CD4-positive, alpha-beta T cell treated with Interleukin-15 for 1 hour (primary cell): ENCODE measurements at places on chromosomes 6 and 20.
A peak's percentile ranks its signal among the peaks of the same experiment; 100 is the strongest.

DNA sequence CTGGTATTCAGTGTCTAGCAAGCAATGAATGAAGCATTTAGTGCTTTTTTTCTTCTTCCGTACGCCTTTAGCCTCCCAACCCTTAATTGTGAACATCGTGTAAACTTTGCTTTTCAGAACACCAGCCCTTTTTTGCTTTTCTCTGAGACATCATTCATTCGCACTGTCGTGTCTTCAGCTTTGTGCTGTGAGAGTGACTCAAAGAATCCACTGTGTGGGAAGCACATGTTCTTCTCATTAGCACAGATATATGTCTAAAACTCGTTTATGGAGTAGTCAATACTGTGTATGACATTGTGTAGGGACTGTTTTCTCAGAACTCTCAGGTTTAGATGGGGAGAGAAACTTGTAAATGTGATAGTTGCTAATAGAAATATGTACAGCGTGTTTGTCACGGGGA is 279.1 kb downstream of the FARS2 start:
- no peak for DNase-seq

- no peak for DNase-seq
Observed at GRCh38 chr6:15978426-15978825, 150.5 kb upstream of the MYLIP start.

GRCh38 chr6:127606131-127606562 is 29.2 kb downstream of the C6orf58 start:
- no peak for DNase-seq

- no peak for DNase-seq
Observed at GRCh38 chr6:122246906-122247658, 152.4 kb upstream of the HSF2 start.

- no peak for DNase-seq
Observed at GRCh38 chr20:34334654-34335407, 28.2 kb upstream of the ITCH start.

GRCh38 chr20:61253264-61253639 is 1.2 kb downstream of the CDH4 start:
- DNase-seq = no peak

DNA sequence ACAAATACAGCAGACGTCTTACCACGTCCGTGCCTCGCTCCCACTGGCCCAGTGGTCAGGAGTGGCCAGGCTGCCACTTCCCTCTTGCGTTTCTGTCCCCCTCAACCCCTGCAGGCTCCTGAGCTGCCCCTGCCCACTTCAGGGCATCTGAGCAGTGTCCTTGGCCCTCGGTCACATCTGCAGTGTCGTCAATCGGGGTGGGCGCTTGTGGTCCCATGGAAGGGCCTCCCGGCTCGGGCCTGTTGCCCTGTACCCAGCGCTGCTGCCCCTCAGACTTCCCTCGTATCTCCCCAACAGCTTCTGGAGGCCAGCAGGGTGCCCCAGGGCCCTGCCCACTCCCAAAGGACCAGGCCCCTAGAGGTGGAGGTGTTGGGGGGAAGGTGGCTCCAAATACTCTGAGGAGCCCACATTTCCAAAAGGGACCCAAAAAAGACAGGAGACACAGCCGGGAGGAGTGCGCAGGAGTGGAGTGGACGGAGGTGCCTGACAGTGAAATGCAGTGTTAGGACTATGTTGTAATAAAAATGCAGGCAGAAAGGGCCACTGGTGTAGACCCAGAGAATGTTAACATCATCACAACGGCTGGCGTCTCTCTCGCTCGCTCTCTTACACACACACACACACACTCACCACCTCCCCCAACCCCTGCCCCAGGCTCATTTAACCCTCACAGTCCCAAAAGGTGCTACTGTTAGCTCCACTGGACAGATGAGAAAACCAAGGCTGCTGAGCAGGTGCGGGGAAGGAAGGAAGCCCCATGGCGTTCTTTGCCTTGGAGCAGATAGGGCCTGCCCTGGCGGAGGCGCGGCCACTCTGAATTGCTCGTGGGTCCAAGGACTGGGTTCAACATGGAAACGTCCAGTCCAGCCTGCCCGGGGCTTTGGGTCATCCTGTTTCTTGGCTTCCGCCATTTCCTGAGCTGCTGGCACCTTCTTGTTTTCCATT is 343.9 kb downstream of the ZFAND3 start:
- no peak for DNase-seq

GRCh38 chr20:45971675-45972499 is at the start of gene ZNF335:
Gene ZNF335, minus strand, starts transcription at chr20:45972203. Its CDS starts 793 bp downstream, at chr20:45971410.
- DNase-seq = peak; percentile 95

GRCh38 chr6:43149265-43149664 is 21.8 kb upstream of the SRF start:
- DNase-seq = no peak

DNA sequence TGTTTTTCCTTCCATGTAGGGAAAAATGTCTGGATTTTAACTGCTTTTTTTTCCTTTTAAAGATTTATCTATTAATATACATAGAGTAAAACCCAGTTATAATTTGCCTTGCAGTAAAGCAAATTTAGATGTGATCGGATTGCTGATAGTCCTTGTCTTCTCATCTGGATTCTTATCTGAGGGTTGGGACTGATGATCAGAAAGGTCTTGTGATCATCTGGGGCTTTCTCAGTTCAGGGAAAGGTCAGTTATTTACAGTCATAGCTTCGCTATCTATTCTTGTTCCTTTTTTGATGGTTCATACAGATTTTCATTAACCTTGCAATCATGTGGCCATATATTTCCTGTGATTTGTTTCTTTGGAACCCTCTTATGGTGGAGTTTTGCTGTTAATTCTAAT is 63.8 kb upstream of the CLDN20 start:
- no peak for DNase-seq

DNA sequence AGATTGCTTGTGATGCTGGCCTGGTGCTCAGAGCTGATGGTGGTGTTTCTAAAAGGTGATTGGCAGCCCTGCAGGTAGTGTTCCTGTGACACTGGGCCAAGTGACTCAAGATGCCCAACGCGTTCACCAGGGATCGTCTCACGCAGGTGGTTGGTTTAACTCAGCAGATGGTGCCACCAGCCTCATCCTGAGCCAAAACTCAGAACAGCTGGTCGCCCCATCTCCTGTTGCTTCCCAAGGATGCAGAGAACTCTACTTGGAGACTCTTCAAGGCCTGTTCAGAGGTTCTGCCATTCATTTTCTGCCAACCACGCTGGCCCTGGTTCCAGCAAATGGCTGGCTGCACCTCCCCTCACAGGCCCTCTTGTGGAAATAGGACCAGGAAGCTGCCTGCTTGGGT is 394.4 kb downstream of the CDH26 start:
- no peak for DNase-seq

DNA sequence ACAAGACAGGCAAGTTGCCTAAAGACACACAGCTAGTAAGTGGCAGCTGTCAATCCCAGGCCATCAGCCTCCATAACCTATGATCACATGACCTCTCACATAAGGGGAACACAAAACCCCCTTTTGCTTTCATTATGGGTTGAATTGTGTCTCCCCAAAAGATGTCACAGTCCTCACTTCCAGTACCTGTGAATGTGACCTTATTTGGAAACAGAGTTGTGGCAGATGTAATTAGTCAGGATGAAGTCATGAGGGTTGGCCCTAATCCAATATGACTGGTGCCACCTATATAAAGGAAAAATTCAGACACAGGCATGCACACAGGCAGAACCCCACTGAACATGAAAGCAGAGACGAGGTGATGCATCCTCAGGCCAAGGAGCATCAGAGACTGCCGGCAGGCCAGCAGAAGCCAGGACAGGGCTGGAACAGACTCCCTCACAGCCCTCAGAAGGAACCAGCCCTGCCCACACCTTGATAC is 33.6 kb downstream of the GFOD1 start:
- DNase-seq = no peak

GRCh38 chr20:36883977-36884535 is 8.1 kb downstream of the TLDC2 start:
- DNase-seq = no peak

DNA sequence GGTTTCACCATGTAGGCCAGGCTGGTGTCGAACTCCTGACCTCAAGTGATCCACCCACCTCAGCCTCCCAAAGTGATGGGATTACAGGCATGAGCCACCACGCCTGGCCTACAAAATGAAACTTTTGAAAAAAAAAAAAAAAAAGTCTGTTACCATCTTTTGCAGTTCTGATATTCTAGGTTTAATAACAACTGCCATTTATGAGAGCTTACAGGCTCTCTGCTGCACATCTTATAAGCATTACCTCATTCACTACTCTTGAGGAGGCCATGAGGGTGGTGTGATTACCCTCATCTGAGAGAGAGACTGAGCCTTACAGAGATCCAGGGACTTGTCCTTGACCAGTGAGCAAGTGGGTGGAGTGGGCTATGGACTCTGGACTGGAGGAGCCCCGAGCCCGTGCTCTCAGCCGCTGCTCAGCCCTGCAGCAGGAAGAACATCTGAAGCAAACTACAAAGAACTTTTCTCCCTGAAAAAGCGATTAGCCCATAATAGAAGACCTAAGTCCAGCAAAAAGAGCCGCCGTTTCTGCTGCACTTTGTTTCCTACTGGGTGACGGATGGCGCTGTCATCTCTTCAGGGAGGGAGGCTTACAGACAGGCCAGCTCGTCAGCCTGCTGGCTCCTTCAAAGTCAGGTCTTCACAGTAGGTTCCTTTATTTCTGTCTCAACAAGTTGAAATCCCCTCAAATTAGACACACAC is 119.8 kb upstream of the AKAP12 start:
- DNase-seq = no peak

DNA sequence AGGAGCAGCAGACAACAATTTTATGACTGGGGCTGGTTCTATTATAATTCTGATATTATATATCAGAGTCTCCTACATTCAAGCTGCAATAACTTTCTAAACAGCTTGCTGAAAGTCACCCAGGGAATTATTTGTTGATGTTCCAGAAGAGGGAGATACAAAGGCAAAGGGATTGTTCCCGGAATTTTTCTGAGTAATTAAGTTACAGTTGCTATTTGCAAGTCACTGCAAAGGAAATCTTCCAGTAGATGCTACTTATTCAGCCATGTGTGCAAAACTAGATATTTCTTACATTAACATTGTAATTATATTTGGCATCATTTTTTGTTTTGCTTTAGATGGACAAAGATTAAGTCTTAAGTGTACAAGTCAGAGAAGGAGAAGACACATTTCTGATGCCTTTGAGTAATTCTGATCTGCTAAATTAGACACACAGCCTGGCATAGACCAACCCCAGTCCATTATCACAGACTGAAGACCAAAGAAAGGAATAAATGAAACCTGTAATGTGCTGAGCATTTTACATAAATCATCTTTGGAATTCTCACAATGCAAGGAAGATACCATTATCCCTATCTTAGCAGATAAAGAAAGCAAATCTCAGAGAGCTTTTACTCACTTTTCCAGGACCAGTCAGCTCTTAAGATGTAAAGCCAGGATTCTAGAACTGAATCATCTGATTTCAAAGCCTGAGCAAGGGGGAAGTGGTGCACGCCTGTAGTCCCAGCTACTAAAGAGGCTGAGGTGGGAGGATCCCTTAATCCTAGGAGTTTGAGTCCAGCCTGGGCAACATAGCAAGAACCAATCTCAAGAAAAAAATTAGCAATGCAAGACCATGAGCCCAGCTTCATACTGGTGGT is 62.6 kb upstream of the AKAP12 start:
- DNase-seq = no peak

DNA sequence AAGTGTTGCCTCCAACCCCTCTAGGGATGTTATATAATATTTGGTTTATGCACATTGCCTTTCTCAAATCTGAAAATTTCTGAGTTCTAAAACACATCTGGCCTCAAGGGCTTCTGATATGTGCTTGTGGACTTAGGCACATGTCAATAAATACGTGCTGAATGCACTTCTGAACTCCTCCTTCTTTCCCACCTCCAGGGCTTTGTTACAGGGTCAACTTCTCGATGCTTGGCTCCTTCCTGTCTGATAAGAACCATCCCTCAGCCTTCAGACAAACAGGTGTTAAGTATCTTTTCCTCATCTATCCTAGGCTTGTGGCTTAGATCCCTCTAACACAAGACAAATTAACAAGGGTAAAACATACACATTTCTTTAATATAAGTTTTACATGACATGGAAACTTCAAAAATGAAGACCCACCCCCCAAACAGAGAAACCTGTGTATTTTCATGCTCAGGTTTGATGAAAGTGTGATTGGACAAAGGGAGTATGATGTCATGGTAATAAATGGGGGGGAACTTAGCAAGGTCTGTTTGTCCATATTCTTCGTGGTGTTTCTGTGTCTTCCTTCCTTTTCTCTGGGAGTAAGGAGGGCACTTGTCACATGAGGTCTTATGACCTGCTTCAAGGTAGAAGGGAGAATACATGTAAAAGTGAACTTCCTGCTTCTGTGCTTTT is 326.9 kb downstream of the CD83 start:
- no peak for DNase-seq

GRCh38 chr6:30841644-30842504 is 42.4 kb upstream of the DDR1 start:
- DNase-seq = no peak

- DNase-seq = no peak
Observed at GRCh38 chr6:129606664-129607063, 103.3 kb downstream of the ARHGAP18 start.

- DNase-seq = no peak
Observed at GRCh38 chr20:10504994-10505730, 70.1 kb downstream of the SLX4IP start.

- DNase-seq = no peak
Observed at GRCh38 chr6:150876598-150876997, 11.1 kb downstream of the MTHFD1L start.

DNA sequence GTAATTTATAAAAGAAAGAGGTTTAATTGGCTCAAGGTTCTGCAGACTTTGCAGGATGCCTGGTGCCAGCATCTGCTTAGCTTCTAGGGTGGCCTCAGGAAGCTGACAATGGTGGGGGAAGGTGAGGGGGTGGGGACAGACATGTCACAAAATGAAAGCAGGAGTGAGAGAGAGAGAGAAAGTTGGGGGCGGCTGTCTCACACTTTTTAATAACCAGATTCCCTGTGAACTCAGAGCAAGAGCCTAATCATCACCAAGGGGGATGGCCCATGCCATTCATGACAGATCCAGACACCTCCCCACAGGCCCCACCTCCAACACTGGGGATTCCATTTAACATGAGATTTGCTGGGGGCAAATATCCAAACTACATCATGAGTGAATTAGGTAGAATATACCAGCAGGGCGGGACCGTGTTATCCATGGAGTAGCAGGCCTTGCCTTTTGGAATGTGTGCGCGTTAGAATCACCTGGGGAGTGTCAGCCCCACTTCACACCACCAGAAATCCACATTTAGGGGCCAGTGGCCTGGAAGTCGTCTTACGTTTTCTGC is 258.8 kb downstream of the CDH4 start:
- DNase-seq = no peak

DNA sequence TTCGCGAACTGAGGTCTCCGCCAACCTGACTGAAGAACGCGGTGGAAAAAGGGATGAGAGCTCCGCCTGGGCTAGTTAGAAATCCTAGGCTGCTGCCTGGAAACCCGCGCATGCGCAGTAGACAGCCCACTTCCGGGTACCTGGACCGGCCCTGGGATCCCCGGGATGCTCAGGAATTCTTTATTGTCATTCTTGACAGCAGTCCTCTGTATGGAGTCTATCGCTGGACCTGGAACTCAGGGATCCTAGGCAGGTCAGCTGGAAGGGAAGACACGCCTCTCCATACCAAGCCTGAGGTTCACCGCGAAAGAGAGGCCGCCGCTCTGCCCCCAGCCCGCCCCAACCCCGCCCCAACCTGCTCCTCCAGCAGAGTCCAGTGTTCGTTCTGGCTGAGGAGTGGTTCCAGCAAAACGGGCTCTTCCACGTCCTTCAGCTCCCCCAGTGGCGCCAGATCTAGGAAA is 1379.2 kb upstream of the DEFB115 start:
- DNase-seq = no peak
